ENCODE measurements at places on chromosomes 16 and 17.

DNA sequence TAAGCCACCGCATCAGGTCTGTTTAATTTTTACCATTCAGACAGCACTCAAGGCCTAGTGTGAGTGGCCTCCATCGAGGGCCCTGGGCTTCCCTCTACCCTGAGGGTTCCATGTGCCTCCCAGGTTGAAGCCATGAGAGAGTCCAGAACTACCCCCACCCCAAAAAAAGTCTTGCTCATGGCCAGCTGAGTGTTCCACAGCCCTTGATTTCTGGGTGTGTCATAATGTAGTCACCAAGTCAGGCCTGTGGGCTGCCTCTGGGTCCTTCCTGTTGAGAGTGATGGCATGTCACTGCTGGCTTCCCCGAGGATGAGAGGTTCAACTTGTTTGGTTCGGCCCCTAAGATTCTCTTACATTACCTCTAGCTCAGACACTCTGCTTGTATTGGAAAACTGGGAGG is 100.6 kb downstream of the PITPNC1 start:
- no peak for DNase-seq

GRCh38 chr16:1778200-1779179 is 3.9 kb downstream of the SPSB3 start:
- no peak for DNase-seq

- DNase-seq, result no peak
These were observed 109.8 kb downstream of the GOSR1 start for GRCh38 chr17:30586818-30587595.

DNA sequence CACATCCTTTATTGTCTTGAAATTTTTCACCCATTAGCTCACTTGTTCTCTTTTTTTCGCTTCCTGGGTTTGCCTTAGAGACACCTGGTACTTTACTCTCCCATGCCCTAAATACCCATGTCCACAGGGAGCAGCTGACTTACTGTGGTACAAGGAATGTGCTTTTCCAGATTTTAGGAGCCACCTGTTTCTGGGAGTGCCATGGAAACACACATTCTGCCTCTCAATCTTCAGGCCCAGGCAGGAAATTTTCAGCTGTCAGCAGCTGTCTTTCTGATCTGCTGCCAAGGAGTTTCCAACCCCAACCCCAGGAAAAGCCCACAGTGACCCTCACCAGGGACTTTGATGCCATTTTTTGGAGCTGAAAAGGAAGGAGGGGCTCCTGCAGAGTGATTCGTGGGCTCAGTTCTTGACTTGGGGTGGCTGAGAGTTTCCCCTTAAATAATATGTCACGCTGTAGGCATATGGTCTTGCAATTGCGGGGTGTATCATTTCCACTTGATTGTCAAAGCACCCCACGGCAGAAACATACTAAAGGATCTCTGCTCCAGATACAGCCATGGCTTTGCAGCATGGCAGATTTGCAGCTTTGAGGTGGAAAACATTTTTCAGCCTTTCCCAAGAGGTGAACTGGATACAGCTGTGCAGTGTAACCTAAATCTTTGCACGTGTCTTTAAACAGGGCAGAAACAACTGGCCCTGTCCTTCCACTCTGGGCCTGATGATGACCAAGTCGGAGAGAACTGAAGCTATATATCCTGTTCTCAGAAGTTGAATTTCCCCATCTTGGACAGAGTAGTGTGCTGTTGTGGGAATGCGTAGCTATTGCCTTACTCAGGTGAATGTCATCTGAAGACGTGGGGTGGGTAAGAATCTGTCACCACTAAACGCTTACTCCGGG is 19.2 kb downstream of the RBFOX1 start:
- DNase-seq, result no peak

- no peak for DNase-seq
These were observed 2.1 kb downstream of the RHBDL1 start for GRCh38 chr16:677316-678190.

DNA sequence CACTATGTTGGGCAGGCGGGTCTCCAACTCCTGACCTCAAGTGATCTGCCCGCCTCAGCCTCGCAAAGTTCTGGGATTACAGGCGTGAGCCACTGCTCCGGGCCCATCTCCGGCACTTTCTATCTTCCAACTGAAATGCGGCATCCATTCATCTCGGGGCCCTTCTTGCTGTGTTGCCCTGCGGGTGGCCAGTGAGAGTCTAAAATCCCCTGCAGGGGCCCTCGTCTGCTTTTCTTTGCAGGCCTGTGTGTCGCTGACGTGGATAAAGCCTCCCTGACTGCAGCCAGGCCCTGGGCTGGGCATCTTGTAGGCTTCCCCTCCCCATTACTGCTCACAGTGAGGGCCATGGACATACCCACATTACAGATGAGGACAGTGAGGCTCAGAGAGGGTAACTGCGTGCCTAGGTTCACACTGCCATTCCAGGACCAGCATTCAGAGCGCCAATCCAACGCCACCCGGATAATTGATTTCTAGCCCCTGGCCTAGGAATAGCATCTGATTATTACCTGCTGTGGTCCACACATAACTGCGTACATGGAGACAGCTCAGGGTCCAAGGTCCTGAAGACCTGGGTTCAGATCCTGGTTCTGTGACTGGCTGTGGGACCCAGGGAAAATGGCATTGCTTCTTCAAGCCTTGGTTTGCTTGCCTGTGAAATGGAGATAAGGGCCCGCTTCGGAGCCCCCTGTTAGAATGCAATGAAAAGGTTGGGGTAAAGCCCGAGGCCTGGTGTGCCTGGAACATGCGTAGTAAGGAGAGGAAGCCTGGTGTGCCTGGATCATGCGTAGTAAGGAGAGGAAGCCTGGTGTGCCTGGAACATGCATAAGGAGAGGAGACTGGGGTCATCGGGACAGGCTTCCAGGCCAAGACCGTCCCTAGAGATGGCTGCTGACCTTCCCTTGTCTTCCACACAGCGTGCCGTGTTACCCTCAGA is 25.0 kb downstream of the CRISPLD2 start:
- DNase-seq, result no peak

DNA sequence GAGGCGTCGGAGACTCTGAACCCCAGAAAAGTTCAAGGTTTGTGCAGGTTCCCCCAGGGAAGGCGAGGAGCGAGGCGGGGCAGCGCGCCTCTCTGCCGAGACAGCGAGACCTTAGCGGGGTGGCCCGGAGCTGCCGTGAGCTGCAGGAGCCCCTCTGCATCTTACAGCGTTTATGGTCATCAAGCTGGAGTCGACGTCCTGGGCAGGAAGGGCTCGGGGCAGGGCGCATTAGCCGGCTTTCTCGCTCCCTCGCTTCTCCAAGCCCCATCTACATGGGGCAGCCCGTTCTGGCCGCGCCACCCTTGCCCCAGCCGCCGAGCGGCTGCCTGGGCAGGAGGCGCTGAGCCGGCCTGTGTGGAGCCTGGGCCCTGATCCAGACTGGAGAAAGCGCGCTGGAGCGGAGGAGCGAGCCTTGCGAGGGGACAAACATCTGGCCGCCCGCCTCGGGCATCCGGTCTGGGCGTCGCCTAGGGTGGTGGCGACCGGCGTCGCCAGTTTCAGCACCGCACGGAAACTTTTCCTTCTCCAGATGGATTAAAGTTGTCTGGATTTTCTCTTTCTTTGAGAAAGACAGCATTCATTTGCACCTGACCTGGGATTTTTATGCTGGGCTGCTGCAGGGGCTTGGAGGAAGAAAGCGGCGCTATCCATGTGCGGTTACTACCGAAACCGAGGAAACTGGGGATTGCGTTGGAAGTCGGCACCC is 750 bp downstream of the TMEM132E start:
- DNase-seq, result no peak

DNA sequence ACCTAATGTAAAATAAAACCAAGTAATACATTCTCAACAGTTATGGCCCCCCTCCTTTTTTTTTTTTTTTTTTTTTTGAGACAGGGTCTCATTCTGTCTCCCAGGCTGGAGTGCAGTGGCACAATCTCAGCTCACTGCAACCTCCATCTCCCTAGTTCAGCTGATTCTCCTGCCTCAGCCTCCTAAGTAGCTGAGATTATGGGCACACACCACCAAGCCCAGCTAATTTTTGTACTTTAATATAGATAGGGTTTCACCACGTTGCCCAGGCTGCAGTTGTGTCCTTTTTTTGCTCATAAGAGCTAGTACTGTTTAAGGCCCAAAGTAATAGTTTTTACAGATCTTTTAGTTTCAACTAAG is 18.3 kb downstream of the EARS2 start:
- DNase-seq, result no peak

- no peak for DNase-seq
These were observed 59.0 kb upstream of the TRAP1 start for GRCh38 chr16:3776316-3776715.

All from cerebellar nuclear complex (tissue), 1 donor.